HEK293T (cell line): ENCODE measurements at places on chromosomes 13 and 19.

DNA sequence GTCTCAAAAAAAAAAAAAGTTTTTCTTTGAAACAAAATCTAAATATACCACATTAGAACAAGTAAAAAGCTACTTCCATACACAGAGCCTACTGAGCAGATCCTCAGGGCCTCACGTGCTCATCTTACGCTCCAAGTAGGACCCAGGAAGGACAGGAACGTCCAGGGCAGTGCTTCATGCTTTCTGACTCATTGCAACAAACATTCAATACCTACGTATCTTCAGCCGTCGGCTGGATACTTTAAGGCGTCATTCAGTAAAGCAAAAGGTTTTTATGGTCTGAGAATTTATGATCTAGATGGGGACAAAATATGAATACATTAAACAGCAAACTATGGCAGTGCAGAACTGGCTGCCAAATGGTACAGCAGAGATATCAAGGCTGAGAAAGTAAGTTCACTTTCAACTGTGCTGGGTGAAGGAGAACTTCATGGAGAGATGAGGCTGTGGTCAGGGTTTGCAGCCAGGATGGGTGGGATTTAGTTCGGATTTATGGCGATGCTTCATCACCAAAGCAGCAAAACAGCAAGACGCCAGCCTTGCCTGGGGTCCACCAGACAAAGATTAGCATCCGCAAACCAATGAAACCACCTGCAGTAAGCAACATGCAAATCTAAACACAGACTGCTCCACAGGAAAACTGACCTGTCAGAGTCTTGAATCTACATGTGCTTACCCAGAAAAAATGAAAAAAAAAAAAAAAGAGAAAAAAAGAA is 20.5 kb downstream of the CARS2 start:
- DNase-seq: no peak

GRCh38 chr13:30031488-30031887 is 181.1 kb upstream of the UBL3 start:
- no peak for DNase-seq

DNA sequence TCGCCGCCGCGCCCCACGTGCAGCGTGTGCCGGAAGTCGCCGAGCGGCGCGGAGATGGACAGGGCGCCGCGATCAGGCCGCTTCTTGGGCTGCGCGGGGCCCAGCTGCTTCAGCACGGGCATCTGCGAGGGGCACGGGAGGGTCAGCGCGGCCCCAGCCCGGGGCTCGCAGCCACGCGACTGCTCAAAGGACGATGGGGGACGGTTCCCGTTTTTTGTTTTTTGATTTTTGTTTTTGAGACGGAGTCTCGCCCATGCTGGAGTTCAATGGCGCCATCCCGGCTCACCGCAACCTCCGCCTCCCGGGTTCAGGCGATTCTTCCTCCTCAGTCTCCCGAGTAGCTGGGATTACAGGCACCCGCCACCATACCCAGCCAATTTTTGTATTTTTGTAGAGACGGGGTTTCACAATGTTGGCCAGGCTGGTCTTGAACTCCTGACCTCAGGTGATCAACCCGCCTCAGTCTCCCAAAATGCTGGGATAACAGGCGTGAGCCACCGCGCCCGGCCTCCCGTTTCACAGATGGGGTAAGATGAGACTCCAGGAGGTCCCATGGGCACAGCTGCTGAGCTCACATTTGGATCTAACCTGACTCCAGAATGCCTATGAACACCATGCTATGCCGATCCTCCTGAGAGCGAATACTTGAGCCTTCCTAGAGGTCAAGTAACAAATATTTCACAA is 2.0 kb upstream of the LENG9 start:
- DNase-seq: no peak

GRCh38 chr13:96252903-96253302 is 163.0 kb downstream of the HS6ST3 start:
- no peak for DNase-seq

GRCh38 chr19:5434970-5435641 is 20.1 kb upstream of the ZNRF4 start:
- DNase-seq: no peak

DNA sequence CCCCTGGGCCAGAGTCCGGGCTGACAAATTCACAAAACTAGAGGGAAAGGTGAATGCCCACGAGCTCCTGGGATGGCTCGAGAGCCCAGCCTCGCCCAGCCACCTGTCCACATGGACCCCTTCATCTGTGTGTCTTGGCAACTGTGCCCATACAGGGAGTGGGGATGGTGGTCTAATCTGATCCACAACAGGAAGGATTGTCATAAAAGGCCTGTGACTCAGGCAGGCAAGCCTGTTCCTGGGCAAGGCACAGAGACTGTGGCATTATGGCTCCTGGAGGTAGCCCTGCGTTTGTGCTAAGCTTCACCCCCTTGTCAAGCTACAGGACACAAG is 20.0 kb downstream of the CAPS start:
- no peak for DNase-seq

DNA sequence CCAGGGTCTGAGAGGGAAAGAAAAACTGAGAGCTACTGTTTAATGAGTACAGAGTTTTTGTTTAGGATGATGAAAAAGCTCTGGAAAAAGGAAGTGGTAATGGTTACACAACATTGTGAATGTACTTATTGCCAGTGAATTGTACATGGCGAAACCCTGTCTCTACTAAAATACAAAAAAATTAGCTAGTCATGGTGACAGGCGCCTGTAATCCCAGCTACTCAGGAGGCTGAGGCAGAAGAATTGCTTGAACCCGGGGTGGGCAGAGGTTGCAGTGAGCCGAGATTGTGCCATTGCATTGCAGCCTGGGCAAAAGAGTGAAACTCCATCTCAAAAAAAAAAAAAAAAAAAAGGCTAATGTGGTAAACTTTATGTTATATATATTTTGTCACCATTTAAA is 96.3 kb downstream of the VWA8 start:
- no peak for DNase-seq

DNA sequence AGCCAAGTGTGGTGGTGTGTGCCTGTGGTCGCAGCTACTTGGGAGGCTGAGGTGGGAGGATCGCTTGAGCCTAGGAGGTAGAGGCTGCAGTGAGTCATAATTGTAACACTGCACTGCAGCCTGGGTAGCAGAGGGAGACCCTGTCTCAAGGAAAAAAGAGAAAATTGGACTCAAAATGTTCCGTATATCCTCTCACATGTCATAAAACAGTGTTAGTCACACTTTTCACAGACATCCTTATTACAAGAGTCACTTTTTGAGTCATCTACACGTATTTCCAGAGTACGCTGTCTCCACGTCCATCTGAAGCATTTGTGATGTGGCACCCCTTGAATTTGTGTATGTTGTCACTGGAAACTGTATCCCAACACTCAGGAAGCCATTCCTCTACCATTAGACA is 133.0 kb downstream of the SIPA1L3 start:
- DNase-seq: no peak

DNA sequence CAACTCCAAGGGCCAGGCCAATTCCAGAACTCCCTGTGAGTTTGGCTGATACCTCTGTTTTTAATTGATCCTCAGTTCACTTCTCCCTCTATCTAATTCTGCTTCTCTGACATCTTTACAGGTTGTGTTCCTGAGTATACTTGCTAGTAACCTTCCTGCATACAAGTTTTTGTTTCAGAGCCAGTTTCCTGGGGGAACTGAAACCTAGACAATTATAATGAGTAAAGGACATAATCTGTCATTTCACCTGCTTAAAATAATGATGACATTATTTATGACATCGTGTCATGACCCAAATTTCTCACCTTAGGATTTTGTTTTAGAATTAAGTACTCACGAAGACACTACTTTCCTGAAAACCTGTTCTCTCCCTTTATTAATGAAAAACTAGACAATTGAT is 12.5 kb upstream of the MYCBP2 start:
- no peak for DNase-seq

DNA sequence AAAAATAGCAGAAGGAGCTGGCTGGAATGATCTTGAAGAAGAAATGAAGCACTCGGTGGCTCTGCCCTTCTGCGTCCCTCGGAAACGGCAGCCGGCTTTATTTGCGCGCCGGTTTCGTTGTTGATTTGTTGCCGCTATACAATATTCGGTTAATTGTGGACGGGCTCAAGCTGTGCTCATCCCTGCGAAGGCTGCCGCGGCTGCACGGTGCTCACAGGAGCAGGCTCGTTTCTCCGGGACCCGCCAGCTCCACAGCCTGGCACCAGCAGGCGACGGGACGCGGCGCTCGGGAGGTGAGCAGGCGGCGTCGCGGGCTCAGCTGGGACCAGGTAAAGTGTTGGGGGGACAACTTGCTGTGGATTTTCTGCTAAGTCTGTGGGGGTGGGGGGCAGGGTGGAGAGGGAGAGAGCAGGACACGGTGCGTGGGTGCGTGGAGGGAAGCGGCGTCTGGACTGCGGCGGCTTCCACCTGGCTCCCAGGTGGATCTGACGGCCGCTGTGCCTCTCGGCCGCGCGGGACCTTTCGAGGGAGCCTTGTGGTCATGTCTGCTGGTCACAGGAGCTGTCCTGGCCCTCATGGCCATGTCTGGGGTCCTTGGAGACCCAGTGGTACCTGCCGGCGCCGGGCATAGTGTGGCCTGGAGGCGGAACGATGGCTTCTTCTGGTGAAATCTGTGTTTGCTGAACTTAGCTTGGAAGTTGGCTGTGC is 90.9 kb downstream of the TEX29 start:
- no peak for DNase-seq

DNA sequence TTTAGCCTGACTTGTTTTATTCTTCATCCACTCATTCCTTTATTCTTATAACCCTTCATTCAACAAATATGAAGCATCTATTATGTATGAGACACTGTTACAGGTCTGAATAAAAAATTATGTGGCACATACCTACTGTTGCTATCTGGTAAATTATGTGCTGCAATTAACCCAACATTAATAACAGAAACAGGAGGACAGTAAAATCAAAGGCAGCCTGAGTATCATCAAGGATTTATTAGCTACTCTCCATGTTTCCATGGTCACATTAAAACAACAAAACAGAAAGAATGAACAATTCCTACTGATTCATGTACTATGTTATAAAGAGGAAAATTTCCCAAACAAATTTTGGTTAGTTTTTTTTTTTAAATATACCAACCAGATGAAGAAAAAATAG is 43.9 kb downstream of the RAP2A start:
- no peak for DNase-seq

DNA sequence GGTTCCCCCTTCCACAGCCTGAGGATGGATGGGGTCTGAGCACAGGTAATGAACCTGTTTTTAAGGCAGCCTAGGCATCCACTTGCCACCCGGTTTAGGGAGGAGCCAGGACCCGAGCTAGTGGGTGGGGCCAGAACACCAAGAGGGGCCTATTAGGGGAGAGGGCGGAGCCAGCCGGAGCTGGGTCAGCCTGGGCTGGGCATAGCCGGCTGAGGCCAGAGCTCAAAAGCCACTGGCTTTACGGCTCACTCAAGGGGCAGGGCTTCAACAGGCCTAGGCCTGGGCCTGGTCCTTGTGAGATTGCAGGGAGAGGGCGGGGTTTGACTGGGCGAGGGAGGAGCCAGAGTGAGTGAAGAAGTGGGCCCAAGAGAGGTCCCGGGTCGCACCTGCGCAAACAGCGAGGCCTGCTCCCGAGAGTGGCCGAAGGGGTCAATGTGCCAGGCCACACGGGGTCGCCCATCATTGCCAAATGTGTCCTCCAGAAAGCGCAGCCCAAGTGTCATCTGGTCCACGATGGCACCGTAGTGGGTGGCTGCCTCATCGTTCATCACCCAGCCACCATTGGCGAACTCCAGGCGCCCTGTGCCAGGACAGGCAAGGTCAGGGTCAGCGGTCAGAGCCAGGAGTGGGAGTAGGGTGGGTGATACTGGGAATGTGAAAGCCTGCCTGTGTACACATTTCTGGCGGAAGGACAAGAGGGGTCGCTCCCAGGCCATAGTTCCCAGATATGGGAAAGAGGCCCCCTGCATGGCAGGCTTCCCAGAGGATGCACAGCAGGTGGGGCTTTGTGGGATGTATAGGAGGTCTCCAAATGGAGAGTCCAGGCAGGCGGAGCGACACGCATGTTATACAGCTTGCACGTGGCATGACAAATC is 1.9 kb downstream of the MAN2B1 start:
- DNase-seq: peak; percentile 51

DNA sequence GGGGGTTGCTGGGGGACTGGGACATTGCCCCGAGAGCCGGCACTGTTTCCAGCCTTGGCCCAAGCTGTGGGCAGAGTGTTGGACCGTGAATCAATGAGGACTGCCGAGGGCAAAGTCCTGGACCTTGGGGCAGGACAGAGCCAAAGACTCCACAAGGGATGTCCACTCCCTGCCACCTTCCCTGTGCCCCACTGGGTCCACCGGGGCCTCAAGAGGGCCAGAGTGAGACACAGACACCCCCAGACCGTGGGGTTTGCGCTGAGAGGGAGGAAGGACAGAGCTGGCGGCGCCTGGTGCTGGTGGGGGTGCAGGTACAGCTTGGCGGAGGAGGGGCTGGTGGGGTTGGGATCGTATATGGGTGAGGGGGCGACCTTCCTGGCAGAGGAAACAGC is 11.8 kb downstream of the MAST3 start:
- DNase-seq: no peak

GRCh38 chr13:59829690-59830089 is 334.0 kb downstream of the DIAPH3 start:
- no peak for DNase-seq

DNA sequence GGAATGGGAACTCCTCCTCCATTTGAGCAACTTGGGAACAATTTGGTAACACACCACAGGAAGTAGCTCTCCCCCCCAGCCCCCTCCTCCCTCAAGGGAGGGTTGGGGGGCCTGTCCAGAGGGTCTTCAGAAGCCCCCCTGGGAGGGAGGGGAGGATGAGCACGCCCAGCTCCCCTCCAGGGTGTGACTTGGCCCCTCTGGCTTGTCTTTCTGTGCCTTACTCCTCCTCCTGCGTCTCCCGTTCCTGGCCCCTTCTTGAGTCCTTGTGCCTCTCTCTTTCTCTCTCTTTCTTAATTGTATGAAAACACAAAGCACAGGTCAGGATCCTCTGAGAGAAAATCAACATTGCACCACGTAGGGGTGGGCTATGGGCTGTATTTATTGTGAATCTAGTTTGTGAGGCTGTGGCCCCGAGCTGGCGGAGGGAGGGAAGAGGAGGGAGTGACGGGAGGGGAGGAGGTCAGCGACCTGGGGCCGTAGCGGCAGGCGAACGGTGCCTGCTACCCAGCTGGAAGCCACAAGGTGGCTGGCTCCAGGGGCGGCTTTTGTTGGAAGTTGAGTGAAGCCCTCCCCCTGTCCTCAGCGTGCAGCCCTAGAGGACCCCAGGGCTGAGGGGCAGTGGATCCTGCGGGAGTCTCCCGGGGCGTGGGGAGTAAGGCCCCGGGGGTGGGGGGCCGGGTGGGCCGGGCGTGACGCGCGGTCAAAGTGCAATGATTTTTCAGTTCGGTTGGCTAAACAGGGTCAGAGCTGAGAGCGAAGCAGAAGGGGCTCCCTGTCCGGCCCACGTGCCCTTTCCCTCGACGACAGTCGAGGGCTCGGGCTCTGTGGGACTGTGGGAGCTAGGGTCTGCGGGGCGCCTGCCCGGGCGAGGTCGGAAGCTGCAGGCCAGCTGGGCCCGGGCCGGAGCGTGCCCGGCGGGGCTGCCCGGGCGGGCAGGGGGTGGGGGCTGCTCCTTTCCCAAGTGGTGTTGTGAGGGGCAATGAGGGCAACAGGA is 6.4 kb downstream of the LYL1 start:
- DNase-seq: peak; percentile 49

DNA sequence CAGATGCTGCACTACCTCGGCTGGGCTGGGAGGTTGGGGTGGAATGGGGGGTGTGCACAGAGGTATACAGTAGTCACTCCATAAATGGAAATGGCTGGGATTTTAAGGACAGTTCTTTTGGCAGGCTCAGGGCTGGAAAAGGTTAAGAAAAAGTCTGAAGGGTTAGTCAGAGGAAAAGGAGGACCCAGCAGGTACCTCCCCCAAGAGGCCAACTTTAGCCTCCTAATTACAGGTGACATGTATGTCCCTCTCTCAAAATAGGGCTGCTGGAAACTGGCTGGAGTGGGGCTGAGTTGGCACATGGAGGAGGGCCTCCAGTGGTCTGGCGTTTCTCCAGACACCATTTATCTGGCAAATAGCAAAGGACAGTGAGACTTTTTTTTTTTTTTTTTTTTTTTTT is 994 bp downstream of the CCDC194 start:
- DNase-seq: no peak
